Stimulated activated CD8-positive, alpha-beta memory T cell treated with anti-CD3 and anti-CD28 coated beads, Interleukin-7, amount 100 ng/mL, for 1 hour (primary cell): ENCODE measurements at places on chromosomes 5 and 9.
A peak's percentile ranks its signal among the peaks of the same experiment; 100 is the strongest.

GRCh38 chr9:75181750-75182149 is 93.4 kb downstream of the OSTF1 start:
- no peak for DNase-seq

- no peak for DNase-seq
These were observed 421.9 kb upstream of the DMAC1 start for GRCh38 chr9:8221462-8221861.

GRCh38 chr9:133637451-133638055 is 1.4 kb downstream of the DBH start:
- DNase-seq: no peak

- DNase-seq: no peak
These were observed 808.9 kb upstream of the WWC1 start for GRCh38 chr5:167482555-167482954.

DNA sequence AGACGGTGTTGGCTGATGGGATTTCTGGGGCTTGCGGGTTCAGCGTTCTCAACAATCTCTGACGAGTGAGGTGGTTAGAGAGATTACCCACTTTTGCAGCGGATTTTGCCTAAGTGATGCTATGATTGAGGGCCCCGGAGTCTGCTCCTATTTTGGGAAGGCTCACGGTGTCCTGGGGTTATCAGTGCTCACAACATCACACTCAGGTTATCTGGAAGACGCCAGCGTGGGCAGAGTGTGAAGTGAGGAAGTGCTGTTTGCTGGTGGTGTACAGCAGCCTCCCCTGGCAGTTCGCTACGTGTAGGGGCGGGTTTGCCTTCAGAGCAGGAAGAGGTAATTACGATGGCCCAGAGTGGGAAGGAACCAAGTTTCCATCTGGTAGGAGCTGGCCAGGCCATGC is 341.2 kb upstream of the IRX2 start:
- no peak for DNase-seq

GRCh38 chr5:151880324-151880723 is 44.3 kb downstream of the GLRA1 start:
- no peak for DNase-seq

- DNase-seq: no peak
These were observed 9.7 kb upstream of the SLC36A2 start for GRCh38 chr5:151357097-151357496.

- DNase-seq: no peak
These were observed 723.8 kb upstream of the EDIL3 start for GRCh38 chr5:85108471-85108870.

- DNase-seq: no peak
These were observed 7.0 kb downstream of the TEX48 start for GRCh38 chr9:114674798-114675540.

DNA sequence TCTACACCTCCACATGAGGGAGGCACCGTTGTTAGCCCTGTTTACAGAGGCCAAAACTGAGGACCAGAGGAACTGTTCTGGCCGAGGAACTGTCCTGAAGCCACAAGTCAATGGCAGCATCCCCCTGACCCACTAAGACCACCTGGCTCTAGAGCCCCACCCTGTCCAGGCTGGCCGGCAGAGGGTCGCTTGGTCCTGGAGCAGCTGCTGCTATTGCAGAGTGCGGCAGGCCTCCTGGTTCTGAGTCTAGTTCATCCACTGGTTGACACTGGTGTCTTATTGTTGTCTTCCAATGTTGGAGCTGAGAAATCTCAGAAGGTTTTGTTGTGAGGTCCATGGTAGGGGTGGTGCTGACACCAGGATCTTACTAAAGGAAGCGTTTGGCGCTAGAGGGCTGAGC is 26.6 kb upstream of the ANGPTL2 start:
- no peak for DNase-seq

DNA sequence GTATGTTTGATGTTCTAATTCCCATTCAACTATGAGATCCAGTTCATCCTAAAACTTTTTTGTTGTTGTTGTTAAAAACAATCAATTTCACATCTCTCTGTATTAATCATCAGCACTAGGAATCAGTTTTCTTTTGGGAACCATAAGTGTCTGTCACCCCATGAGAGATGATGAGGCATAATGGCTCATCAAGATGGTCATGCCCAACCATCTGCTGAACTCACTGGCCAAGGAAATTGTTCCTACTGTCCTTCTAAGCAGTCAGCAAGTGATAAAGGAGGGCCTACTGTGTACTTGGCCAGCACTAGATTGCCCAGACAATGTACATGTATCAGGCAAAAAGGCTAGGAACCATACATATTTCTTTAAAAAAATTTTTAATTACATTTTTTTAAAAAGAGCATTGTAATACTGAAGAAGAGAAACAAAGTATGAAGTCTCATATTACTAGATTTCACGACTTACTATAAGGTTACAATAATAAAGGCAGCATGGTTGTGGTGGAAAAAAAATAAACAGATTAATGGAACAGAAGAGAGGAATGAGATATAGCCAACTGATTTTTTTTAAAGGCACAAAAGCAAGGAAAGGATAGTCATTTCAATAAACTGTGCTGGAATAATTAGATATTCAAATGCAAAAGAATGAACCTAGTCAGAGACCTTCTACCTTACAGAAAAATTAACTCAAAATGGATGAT is 458.3 kb downstream of the SPOCK1 start:
- no peak for DNase-seq

DNA sequence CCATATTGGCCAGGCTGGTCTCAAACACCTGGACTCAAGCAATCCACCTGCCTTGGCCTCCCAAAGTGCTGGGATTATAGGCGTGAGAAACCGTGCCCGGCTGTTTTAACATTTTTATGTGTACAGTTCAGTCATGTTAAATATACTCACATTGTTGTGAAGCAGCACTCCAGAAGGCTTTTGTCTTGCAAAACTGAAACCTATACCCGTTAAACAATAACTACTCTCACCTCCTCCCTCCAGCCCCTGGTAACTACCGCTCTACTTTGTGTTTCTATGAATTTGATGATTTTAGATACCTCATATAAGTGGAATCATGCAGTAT is 23.1 kb upstream of the SHB start:
- no peak for DNase-seq

- DNase-seq: no peak
These were observed 212.7 kb upstream of the PIK3R1 start for GRCh38 chr5:68002836-68003235.

GRCh38 chr9:106962615-106963363 is 99.8 kb downstream of the ZNF462 start:
- DNase-seq: no peak

GRCh38 chr5:1004461-1005248 is 3.9 kb upstream of the NKD2 start:
- peak; percentile 5 for DNase-seq

DNA sequence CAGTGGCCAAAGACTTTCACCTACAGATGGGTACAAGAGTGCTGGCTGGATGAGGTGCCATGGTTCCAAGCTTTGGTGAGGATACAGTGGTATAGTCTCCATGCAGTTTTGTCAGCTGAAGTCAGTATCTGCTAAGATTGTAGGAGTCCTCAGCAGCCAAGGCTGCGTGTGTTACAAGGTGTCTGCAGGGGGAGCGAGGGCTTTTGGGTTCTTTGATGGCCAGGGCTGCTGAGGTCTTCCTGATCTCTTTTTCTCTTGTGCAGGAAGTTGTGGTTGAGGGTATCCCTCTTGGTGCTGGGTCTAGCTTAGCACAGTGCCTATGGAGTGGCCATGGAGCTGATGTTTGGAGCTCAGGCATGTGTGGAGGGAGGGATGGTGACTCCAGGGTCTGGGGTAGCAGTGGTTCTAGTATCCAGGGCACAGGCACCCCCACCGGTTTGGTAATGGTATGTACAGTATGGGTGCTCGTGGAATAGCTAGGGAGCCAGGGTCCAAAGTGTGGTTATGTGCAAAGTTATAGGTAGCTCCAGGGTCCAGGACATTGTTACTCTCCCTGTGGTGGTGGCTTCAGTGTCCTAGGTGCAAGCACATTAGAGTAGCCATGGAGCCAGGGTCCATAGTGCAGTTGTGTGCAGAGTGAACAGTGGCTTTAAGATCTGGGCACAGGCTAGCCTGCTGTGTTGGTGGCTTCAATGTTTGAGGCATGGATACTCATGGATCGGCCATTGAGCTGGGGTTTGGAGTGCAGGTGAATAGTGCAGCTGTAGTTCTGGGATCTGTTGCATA is 36.7 kb downstream of the CNTLN start:
- no peak for DNase-seq

GRCh38 chr5:1018596-1018995 is 10.0 kb downstream of the NKD2 start:
- DNase-seq: no peak

DNA sequence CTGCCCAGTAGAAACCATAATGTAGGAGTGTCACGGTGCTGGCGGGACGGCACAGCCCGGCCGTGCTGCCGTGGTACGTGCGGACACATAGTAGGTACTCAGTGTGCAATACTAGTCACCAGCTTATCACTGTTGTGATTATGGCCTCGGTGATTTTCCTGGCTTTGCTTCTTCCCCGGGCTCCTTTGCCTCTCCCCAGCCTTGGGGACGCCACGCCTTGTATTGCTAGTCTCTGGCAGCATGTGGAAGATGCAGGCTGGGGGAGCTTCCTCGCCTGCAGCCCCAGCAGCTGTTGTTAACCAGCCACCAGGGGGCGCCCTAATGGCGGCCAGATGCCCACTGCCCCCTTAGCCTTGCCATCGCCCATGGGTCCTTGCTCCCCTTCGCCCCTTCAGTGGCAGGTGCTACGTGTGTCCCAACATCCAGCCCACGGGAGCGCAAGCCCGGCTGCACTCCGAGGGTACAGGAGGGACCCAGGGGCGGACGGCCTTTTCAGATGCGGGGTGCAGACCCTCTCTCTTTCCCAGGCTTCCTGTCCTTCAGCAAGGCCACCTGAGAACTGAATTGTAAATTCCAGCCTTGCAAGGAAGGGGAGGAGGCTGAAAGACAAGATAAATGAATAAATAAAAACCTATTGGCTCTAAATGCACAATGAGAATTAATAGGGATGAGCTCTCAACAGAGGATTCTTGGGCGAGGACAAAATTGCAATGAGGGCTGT is 8.0 kb downstream of the NTNG2 start:
- peak; percentile 37 for DNase-seq

DNA sequence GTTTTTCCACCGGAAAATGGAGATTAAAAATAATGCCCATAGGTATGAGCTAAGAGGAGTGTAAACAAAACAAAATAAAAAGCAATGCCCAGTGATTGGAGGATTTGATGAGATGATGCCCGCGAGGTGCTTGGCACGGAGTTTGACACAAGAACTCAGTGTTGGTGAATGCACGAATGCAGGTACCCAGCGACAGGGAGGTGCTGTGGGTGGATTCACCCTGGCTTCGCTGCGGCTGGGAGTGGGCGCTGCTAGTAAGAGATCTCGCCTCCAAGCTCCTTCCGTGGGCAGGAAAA is 526 bp upstream of the STXBP1 start:
- DNase-seq: no peak

DNA sequence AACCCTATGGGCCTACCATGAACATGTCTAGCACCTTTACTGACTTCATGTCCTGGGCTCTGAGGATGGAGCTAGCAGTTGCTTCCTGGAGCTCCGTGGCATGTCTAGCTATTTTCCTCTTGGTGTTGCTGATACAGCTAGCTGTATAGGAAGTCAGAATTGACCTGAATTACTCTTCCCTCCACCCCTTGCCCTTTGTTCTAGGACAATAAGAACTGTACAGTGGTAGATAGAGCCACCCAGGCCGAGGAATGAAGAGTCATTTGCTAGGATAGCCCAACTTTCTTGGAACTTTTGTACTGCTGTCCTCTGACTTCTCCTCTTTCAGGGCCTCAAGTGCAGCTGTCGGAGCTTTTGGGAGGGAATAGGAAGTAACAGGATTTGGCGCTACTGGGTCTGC is 109.9 kb upstream of the RUSC2 start:
- DNase-seq: no peak

GRCh38 chr5:52870448-52870847 is 82.7 kb downstream of the ITGA1 start:
- DNase-seq: no peak
